DMS79 treated with DMSO at 0.1 percent for 48 hours (cell line): ENCODE measurements at places on chromosomes 6 and 20.
A peak's percentile ranks its signal among the peaks of the same experiment; 100 is the strongest.

DNA sequence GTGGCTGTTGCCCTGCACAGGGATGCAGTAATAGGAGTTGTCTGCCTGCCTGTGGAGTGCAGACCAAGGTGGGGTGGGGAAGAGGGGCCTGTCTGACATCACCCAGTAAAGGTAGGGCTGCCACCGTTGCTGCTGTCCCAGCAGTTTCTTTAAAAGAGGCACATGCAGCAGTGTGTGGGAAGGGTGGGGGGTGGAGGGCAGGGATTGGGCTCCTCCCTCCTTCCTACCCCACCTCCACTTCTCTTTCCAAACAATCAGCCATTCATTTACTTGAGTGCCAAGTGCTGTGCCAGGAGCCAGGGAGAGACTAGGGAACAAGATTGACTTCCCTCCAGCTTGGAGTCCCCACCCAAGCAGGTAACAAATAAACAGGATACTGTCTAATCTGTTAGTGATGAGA, 66.8 kb upstream of the MYL9 start:
- no peak for DNase-seq

DNA sequence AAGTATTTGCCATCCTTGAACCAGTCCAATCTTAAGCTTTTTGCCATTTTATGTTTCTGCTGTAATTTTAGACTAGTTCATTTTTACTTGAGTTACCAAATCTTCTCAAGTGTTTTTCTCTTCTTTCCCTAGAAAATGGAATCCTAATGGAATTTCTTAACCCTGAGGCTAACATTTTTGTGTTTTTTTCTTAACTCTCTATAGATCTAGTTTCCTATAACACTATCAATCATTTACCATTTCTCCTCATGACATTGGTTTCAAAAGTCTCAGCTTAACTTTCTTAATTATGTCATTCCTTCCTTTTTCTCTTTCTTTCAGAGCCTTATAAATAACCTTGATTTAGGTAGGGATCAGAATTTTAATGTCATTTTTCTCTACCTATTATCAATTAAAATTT, 54.8 kb downstream of the SENP6 start:
- DNase-seq, result no peak

DNA sequence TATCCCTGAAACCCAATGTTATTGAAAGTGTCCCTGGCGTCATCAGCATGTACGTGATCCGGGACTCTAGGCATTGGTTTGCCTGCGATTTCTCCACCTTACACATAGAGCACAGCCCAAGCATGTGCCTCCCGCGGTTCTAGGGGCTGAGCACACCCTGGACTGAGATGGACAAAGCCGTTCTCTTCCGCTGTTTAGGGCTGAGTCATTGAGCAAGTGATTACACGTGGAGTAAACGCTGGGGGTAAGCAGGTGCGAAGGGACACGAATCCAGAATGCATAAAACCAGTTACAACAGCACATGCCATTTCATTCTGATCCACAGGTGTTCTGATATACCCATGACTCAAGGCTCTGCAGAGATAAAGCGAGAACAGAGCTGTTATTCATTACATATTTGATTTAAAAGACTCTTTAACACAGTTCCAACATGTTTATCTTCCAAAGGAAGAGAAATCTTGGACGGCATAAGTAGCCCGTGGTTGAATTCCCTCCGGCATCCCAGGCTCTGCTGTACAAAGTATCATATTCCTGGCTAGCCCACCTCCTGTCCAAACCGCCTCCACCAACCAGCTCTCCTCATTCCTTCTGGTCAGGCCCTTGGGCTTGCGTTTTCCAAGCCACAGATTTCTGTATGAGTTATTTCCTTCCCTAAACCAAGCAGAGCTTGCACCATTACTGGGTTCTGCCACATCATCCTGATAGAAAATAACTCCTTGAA, 36.1 kb upstream of the THBS2 start:
- no peak for DNase-seq

DNA sequence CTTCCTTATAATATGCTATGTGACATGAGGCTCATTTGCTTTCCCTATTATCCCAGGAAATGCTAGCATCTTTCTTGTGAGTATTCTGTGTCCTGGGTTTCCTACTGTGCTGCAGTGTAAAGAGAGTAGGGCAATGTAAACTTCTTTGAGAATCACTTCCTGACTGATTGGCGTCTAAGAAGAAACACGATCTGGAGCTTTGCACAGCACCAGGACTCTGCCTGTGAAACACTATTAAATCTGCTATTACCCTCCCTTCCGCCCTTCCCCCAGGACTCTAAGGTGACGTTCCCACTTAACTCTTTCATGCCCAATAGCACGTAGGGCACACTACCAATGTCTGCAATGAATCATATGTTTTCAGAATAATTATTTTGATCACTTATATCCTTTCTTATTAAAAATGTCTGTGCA, 607.3 kb upstream of the CITED2 start:
- no peak for DNase-seq

- no peak for DNase-seq
Measured at GRCh38 chr6:125886021-125886420, 70.5 kb upstream of the HINT3 start.

- no peak for DNase-seq
Measured at GRCh38 chr6:127058936-127059335, 59.5 kb upstream of the RSPO3 start.

DNA sequence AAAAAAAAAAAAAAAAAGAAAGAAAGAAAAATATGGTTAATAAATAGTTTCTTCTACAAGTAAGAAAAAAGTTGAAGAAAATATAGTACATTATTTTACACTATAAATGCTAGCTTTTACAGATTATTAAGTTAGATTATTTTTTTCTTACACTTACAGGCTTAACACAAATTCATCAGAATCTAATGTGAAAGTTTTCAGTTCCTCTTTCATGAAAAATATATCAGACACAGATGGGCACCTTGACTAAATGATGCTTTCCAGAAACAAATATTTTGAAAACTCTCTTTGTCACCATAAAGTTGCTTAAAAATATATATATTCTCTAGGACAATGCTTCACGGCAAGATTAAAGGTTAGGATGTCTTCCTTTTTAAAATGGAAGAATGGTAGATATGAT, 321.8 kb upstream of the HSF2 start:
- no peak for DNase-seq

GRCh38 chr20:35318502-35319157, 26.4 kb upstream of the FAM83C start:
- DNase-seq, result no peak

DNA sequence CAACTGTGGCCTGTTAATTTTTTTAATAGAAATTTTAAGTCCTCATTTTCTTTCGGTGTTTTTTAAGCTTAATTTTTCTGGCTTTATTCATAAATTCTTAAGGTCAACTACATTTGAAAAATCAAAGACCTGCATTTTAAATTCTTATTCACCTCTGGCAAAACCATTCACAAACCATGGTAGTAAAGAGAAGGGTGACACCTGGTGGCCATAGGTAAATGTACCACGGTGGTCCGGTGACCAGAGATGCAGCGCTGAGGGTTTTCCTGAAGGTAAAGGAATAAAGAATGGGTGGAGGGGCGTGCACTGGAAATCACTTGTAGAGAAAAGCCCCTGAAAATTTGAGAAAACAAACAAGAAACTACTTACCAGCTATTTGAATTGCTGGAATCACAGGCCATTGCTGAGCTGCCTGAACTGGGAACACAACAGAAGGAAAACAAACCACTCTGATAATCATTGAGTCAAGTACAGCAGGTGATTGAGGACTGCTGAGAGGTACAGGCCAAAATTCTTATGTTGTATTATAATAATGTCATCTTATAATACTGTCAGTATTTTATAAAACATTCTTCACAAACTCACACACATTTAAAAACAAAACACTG, 10.1 kb downstream of the HFE start:
- DNase-seq, result peak; percentile 44

- DNase-seq, result no peak
Measured at GRCh38 chr6:168609026-168609685, 168.2 kb downstream of the SMOC2 start.
